Activated B cell treated with CpG ODN at 0.5 μM for 24 hours (primary cell): ENCODE measurements at places on chromosomes 3 and 15. TPM values are rescaled to one million over a fixed set of nuclear protein-coding genes. Genes with fewer than 3 reads are reported as not detected.

Gene SUSD5
- 0.05 and 0.33 TPM in 2 replicates for total RNA-seq

Gene CHST2
- total RNA-seq: 11.8 and 12.3 TPM in 2 replicates

GRCh38 chr15:69557020-69557706 lies 104.5 kb downstream of the RPLP1 start:
- no peak for DNase-seq

DNA sequence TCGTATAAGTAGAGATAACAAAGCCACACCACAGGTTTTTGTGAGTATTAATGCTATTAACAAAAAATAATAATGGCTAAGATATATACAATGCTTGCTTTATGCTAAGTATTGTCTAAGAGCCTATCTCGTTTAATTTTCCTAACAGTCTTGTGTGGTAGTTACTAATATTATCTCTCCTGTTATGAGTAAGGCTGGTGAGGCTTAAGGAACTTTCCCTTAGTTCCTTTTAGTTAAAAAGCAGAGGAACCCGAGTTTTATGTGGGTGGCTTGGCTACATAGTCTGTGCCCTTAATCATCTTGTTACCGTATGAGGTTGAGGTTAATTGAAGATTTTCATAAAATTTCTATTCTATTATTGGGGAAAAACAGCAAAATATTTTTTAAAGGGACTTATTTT lies 218.4 kb downstream of the SOX2 start:
- no peak for DNase-seq

GRCh38 chr3:190084983-190085382 lies 35.7 kb downstream of the P3H2 start:
- DNase-seq: no peak

GRCh38 chr3:172803489-172803888 lies 53.0 kb downstream of the ECT2 start:
- DNase-seq: no peak

- no peak for DNase-seq
These were observed 4.0 kb upstream of the COL7A1 start for GRCh38 chr3:48599077-48599501.

GRCh38 chr15:100291106-100291505 lies 50.7 kb downstream of the ADAMTS17 start:
- DNase-seq: no peak
